ENCODE measurements at places on chromosomes 4 and X. TPM values are rescaled to one million over a fixed set of nuclear protein-coding genes. Genes with fewer than 3 reads are reported as not detected.

Gene CLGN
- not detected for polyA plus RNA-seq

Gene PPP4R3C
- polyA plus RNA-seq = not detected

Gene ADD1
- polyA plus RNA-seq = 98.3 TPM

Gene SMIM43
- polyA plus RNA-seq = not detected

Gene AFF2
- 0.36 TPM for polyA plus RNA-seq

Gene TCEAL5
- polyA plus RNA-seq = 0.28 TPM

Gene ZIC3
- polyA plus RNA-seq = 0.25 TPM

Gene MAGEE1
- polyA plus RNA-seq = 0.25 TPM

Gene RAB41
- polyA plus RNA-seq = not detected

Gene PABPC5
- polyA plus RNA-seq = 1.3 TPM

Gene KLF8
- polyA plus RNA-seq = 20.7 TPM

Gene TMEM150C
- polyA plus RNA-seq = 0.05 TPM

Gene RRH
- not detected for polyA plus RNA-seq

Gene PDGFC
- polyA plus RNA-seq = 12.8 TPM

Gene CD99
- polyA plus RNA-seq = 416 TPM

Gene ARSH
- not detected for polyA plus RNA-seq

Gene OTOP1
- not detected for polyA plus RNA-seq

Gene CDKL2
- 0.49 TPM for polyA plus RNA-seq

Gene CLDN34
- not detected for polyA plus RNA-seq

Gene VEGFD
- polyA plus RNA-seq = 0.63 TPM

Gene MTCP1
- polyA plus RNA-seq = 29.9 TPM

Gene CT45A10
- polyA plus RNA-seq = not detected

Gene SORBS2
- polyA plus RNA-seq = 202 TPM

Gene BMP3
- polyA plus RNA-seq = 0.50 TPM

Gene FAM53A
- polyA plus RNA-seq = 0.77 TPM

Gene PAGE2B
- polyA plus RNA-seq = not detected

Gene TMEM271
- polyA plus RNA-seq = not detected

Gene DAPP1
- 4.3 TPM for polyA plus RNA-seq

Gene TLR8
- 0.51 TPM for polyA plus RNA-seq

Gene MGARP
- 17.6 TPM for polyA plus RNA-seq

Gene AFP
- polyA plus RNA-seq = not detected

Gene PAGE3
- polyA plus RNA-seq = not detected

Gene RASGEF1B
- polyA plus RNA-seq = 9.2 TPM

Gene FGFR3
- polyA plus RNA-seq = 1.0 TPM

Gene SORCS2
- polyA plus RNA-seq = 1.4 TPM

Gene DOK7
- 5.1 TPM for polyA plus RNA-seq

Gene TMSB4X
- polyA plus RNA-seq = 8,938 TPM

Gene LRIT3
- 0.49 TPM for polyA plus RNA-seq

Gene CT55
- polyA plus RNA-seq = not detected

Gene RTL3
- 0.63 TPM for polyA plus RNA-seq

Gene LONRF3
- polyA plus RNA-seq = 2.8 TPM

Gene IL21
- polyA plus RNA-seq = not detected

Gene MAML3
- 0.79 TPM for polyA plus RNA-seq

Gene RNF128
- not detected for polyA plus RNA-seq

Gene NPY5R
- polyA plus RNA-seq = 3.1 TPM

Gene MSX1
- polyA plus RNA-seq = 4.8 TPM

Gene HERC3
- polyA plus RNA-seq = 9.0 TPM

Gene NDP
- 2.4 TPM for polyA plus RNA-seq
